LoVo (cell line): ENCODE measurements at places on chromosomes 7 and 10.
A peak's percentile ranks its signal among the peaks of the same experiment; 100 is the strongest.

DNA sequence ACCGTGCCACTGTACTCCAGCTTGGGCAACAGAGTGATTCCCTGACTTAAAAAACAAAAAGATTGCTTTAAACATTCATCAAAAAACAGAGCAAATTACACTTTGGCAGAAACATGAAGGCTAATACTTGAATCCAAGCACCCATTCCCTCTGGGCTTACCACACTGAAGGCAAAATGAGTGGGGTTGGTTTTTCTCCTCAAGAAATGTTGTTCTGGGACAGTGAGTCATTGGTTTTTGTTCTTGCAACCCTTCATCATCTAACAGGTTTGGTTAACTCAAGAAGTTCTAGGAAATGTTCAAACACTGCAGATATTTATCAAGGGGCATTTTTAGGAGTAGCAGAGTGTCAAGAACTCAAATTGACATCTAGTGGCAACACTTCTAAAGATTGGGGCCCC, 60.5 kb downstream of the KIAA1217 start:
- no peak for DNase-seq

DNA sequence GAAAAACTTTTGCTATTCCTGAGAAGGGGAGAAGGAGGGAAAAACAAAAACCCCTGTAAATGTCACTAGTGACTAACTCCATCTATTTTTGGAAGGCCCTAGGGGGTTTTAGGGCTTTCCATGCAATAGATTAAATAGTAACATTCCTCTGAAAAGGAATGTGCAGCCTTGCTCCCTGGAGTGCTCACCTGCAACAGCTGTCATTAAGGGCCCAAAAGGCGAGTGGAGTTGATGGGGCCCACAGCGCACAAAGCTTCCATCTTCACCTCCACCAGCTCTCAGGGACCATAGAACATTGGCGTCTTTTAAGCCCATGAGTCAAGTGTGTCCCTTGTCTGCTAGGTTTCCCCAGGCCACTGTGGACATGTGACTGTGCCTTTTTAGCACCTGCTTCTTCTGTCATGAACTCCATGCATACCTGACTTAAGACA, 58.0 kb upstream of the IL6 start:
- no peak for DNase-seq

- no peak for DNase-seq
These were observed 35.2 kb downstream of the EEPD1 start for GRCh38 chr7:36188266-36188665.

DNA sequence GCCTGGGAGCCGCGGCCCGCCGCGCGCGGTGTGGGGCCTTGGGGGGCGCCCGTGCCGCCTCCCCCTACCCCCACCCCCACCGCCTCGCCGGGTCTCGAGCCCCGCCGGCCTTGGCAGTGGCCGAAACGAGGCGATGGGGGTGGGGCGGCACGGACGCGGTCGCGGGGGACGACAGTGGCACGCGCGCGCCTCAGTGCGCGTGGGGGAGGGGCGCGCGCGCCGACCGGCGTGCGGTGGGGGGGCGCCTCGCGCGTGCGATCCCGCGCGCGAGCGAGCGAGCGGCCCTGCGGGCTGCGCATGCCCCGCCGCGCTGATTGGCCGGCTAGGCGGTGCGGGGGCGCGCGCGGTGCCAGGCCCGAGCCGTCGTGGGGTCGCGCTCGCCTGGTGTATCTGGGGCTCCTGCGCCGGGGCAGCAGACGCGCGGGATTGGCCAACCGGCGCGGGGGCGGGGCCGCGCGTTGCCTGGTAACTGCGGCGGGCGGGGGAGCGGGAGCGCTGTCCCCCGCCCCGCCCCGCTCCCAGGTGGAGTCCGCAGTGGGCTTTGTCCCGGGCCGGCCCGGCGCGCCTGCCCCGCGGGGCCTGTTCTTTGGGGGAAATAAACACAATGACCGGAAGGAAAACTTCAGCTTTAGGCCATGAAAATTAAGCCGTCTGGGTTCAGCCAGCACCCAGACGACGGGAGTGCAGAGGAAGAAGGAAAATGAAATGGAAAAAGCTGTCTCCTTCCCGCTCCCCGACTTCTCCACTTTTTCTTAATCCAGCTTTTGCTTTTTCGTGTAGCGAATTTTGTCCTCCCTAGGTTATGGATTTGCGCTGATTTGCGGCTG, 873 bp downstream of the GTF2I start:
- DNase-seq = peak; percentile 98

DNA sequence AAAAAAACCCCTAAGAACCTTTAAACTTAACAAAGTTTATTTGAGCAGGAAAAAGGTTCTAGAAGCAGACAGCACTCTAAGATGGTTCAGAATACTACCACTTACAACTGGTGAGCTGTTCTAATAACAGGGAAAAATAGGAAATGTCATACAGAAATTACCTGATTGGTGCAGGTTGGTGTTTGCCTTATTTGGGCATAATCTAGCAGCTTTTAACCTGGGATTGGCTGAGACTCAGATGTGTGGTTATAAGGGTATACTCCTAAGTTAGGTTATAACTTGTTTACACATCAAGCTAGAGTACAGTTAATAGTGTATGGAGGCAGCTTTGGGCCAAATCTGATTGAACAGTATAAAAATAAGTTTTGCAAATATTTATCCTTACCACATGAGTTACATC, 59.8 kb downstream of the MAPK8 start:
- DNase-seq = no peak

- peak; percentile 77 for DNase-seq
These were observed 167.7 kb upstream of the TNRC18 start for GRCh38 chr7:5591278-5591874.

GRCh38 chr7:835485-836401, 3.5 kb downstream of the SUN1 start:
- DNase-seq = no peak

DNA sequence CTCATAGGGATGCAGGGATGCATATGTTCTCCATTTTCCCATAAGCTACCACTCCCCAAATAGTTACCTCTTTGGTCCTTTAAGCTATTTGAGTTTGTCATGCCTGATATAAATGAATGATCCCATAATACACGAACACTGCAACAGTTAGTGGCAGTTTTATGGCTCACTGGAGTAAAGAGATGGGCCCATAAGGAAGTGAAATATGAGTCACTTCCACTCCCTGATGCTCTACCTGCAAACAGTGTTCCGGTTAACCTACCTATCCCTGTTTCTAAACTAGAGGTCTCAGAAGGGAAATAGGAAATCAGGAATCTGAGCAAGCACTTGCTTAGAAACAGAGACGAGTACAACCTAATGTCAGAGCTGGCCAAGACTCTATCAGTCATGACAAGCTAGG, 71.7 kb downstream of the CALD1 start:
- peak; percentile 30 for DNase-seq

DNA sequence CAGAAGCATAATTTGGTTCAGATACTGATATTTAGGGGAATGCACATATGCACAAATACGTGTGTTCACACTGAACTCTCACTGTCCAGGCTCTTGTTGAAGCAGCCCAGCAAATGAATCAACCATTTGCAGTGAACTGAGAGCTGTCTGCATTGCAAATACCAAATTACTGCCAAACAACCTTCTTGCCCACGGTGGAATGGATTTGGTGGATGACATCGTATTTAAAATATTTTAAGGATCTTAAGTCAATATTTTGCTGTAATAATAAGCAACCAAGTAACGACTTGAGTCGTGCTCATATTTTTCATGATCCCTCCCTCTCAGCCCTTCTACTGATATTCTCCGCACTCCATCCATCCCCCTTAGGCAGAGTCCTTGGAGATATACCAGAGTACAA, 107.9 kb upstream of the FEZF1 start:
- no peak for DNase-seq

- DNase-seq = no peak
These were observed 117.3 kb downstream of the SEMA3A start for GRCh38 chr7:84077336-84077735.

DNA sequence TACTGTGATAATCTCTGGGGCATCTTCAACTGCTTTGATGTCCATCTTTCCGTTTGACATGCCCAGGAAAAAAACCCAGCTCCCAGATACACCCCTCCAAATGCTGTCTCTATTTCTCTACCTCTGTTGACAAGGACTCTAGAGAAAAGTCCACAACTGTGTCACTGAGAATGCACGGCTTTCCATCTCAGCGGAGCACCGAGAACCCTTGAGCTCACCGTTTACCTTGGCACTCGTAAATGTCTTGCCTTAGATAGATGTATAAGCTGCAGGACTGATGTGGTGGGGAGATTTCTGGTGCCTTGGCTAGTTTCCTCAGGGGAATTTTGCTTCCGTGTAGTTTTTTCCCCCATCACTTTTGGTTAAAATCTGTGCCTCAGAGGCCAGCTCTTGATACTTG, 7.4 kb upstream of the MAPK8 start:
- no peak for DNase-seq

GRCh38 chr10:130080461-130080814, 30.2 kb downstream of the C10orf143 start:
- no peak for DNase-seq

GRCh38 chr10:34228066-34228465, 587.0 kb downstream of the PARD3 start:
- DNase-seq = no peak

GRCh38 chr7:96118449-96119001, 203.4 kb downstream of the SLC25A13 start:
- DNase-seq = no peak

DNA sequence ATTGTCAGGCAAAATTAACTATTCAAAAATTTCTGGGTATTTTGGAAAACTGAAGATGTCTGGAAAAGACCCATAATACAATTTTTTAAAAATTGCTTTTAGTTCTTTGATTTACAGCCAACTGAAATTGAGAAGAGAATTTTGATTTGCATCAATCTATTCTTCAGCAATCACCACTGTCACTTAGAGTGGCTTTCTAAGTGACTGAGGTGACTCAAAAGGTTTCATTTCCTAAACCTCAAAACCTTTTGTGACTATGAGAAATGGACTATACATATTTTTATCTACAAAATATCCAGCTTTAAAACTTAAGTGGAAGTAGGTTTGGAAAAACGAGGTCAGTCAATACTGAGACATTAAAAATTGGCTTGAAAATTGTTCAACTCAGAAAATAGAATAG, 60.0 kb downstream of the ENO4 start:
- no peak for DNase-seq

- DNase-seq = no peak
These were observed 210.6 kb upstream of the PHYHIPL start for GRCh38 chr10:58965855-58966254.

DNA sequence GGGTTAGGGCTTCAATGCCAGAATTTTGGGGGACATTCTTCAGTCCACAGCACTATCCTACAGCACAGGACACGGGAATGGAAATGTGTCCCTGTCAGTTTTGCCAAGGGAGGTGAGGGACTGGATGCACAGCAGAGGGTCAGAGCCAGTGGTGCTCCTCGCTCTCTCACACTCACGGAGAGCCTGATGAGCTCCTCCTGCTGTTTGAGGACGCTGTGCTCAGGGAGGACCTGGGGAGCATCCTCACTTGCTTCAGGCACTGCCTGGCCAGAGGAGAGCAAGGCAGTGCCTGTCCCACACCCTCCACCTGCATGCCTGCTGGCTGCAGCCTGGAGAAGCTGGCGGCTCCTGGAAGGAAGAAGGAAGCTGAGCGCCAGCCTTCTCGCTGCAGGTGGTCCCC, 58.6 kb downstream of the RAMP3 start:
- no peak for DNase-seq

- no peak for DNase-seq
These were observed 86.7 kb downstream of the LYZL2 start for GRCh38 chr10:30542895-30543288.

- no peak for DNase-seq
These were observed 36.1 kb downstream of the PSAP start for GRCh38 chr10:71814922-71815411.

DNA sequence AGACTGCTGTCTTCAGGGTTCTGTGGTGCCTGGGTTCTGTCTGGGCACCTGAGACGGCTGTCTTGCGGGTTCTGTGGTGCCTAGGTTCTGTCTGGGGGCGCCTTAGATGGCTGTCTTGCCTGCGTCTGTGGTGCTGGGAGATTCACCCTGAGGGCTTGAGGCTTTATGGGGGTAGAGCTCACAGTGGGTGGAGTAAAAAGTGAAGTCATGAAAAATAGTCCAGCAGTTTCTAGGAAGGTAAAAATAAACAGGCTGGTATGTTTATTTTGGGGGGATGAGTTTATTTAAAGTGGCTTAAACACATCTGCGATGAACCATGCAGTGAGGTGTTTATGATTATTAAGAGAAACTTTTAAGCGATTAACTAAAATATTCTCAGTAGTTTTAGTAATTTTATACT, 64.2 kb downstream of the NKX6-2 start:
- DNase-seq = no peak

GRCh38 chr10:16843252-16843870, 26.1 kb upstream of the RSU1 start:
- peak; percentile 76 for DNase-seq

GRCh38 chr7:1584700-1585099, 14.9 kb upstream of the PSMG3 start:
- DNase-seq = no peak

DNA sequence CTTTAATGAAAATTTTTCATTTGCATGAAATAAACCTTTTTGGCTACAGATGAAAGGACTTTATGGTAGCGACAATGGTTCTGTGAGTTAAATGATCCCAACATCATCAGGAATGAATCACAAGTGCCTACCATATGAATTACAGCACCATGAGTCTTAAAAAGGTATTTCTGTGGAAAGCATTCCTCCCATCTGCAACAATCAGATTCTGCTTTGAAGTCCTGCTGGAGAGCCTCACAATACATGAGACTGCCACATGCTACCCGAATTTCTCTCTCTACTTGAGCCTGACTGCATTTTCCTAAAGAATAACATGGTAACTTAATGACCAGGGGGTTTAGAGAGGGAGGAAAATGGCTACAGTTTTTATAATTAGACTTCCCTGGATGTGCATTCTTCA, 190.3 kb downstream of the TWIST1 start:
- no peak for DNase-seq

DNA sequence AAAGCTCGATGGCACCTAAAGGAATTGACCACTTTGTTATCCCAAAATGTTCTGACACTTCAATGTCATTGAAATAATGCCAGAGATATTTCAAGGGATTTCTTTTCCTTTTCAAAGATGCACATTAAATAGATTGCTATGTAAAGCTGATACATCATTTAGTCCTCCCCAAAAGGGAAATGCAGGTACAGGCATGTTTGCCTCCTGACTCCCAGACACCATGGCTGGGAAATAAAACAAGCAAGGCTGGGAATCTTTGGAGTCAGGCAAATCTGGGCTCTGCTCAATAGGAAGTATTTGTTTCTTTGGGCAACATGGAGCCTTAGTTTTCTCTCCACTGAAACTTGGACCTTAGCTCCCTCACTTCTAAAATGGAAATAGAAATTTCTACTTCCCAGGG, 230.8 kb upstream of the LRRTM3 start:
- DNase-seq = no peak

DNA sequence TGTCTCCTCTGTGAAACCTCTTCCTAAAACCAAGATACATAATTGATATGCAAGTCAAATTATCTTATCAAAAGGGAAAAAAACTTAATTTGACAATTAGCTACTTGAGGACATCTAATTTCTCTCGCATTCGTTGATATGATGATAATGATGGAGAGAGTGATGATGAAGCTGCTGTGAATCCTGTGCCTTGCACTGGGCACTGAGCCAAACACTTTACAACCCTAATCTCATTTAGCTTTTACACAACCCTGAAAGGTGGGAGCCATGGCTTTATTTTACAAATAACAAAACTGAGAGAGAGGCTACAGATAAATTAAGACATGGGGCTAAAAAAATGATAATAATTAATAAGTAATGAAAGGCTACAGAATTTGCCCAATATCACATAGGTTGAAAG, 176.0 kb downstream of the NOC3L start:
- no peak for DNase-seq
